Stimulated activated CD4-positive, alpha-beta T cell treated with anti-CD3 and anti-CD28 coated beads, Interleukin-12 subunit alpha, Interleukin-12 subunit beta, amount 100 ng/mL, for 48 hours (primary cell): ENCODE measurements at places on chromosomes 13 and 19.

DNA sequence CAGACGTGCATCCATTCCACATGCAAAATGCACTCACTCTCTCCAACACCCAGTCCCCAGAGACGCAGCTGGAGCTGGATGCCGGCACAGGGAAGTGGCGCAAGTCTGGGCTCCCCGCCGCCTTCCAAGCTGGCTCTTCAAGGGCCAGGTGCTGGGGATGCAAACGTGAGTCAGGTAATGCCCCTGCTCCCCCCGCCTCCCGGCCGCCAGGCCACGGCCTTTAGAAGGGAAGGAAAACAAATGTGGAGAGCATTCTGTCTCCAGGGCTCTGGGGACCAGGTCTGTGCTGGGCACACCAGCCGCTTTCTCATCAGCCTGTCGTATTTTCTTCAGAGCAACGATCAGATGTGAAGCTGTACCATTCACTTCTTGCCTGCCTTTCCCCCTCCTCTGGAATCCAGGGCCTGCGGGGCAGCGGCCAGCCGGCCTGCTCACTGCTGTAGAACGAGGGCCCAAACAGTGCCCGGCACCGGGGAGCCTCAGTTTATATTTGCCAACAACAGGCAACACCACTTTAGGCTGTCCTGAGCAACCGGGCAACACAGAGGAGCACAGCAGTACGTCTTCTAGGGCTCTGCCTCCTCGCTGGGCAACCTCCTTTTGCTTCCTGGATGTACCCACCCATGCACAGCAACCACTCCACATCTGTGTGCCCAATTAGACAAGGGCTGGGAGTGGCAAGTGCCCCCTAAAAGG lies 3.8 kb downstream of the RAB20 start:
- DNase-seq, result no peak

DNA sequence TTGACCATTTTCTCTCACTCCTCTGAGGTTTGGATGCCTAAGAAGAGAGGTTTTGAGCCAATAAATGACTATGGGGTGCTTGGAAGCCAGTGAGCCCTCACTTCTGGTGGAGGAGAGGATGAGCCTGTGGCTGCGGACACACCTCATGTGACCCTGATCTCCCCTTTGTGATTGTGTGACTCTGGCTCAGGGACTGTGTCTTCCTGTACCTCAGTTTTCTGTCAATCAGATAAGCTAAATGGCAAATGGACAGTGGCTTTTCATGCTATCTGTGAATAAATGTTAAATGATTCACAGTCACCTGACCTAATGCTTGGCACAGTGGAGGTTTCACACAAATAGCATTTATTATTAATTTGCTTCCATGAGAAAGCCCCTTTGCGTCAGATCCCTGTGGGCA lies 2.7 kb downstream of the PSG8 start:
- no peak for DNase-seq

GRCh38 chr19:40284251-40284500 lies 969 bp downstream of the AKT2 start:
- DNase-seq, result no peak

DNA sequence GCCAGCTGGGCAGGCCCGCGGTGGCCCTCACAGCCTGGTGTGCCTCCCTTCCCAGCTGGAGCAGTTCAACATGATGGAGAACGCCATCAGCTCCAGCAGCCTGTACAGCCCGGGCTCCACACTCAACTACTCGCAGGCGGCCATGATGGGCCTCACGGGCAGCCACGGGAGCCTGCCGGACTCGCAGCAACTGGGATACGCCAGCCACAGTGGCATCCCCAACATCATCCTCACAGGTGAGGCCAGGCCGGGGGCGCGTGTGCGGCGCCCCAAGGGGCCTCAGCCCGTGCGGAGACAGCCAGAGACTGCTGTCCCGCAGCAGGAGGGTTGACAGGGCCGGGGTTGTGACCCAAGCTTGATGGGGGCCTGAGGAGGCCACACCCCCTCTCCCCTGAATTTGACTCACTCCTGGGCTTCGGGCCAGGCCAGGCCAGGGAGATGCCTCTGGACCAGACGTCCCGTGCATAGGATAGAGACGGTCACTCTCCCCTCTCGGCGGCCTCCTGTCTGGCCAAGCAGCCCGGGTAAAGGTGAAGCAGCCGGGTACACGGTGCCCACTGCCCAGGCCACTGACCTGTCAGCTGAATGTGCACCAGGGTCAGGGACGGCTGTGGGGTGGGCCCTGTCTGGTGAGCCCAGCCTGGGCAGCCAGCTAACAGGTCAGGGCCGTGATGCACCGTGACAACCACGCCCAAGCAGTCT lies 15.4 kb downstream of the COMP start:
- no peak for DNase-seq

GRCh38 chr13:97114651-97115050 lies 107.5 kb upstream of the MBNL2 start:
- no peak for DNase-seq

GRCh38 chr13:65808061-65808460 lies 1422.1 kb downstream of the PCDH9 start:
- DNase-seq, result no peak
